ENCODE measurements at places on chromosomes 6 and 20. TPM values are rescaled to one million over a fixed set of nuclear protein-coding genes. Genes with fewer than 3 reads are reported as not detected.
A peak's percentile ranks its signal among the peaks of the same experiment; 100 is the strongest.

DNA sequence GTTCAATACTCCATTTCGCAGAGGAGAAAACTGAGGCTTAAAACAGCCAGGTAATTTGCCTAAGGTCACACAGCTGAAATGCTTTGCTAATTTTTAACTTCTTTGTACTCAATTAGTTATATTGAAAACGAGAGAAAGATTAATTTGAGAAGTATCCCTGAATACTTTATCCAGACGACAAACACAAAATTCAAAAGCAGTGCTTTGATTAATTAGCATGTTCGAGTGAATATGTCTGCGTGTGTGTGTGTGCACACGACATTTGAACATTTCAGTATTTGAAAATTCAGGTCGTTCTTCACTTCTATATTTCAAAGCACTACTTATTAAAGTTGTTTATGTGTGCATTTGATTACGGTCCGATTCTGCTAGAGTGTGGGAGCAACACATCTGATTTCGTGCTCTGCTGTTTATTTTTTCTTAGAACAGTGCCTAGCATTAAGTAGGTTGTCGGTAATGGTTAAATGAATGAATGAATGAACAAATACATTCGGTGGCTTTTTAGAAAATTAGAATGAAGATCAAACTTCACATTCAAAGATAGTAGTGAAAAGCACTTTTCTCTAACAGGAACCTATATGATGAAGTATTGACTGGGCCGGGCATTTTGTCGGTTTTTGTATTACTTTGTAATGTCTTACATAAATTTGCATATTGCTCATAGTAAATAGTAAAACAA is 36.9 kb upstream of the SYNCRIP start:
- DNase-seq = no peak

- no peak for DNase-seq
These were observed 11.6 kb downstream of the PDCD2 start for GRCh38 chr6:170572704-170573466.

DNA sequence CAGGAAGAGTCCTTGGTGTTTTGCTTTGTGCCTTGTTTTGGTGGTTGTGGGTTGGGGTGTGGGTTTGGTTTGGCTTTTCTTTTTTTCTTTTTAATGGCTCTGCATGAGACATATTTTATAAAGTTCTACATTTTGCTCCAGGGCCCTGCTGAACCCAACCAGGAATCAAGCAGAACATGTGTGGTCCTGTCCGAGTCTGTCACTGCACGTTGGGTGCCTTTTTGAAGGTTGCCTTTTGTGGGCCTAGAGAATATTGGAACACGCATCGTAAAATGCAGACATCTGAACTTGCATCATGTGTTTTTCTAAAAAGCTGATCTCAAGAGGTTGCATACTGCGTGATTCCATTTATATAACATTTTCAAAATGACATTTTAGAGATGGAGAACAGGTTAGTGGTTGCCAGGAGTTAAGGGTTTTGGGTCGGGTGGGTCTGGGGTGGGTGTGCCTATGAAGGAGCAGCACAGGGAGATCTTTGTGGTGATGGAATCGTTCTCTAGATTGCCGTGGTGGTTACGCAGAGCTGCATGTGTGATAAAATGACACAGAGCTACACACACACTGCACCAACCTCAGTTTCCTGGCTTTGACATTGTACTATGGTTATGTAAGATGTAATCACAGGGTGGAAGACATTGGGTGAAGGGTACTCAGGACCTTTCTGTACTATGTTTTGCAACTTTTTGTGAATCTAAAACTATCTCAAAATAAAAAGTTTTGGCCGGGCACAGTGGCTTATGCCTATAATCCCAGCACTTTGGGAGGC is 80.2 kb downstream of the EYA2 start:
- DNase-seq = peak; percentile 20

GRCh38 chr20:21430020-21430419 is 32.7 kb upstream of the NKX2-4 start:
- DNase-seq = no peak

- no peak for DNase-seq
These were observed 1212.1 kb upstream of the CITED2 start for GRCh38 chr6:140586426-140587061.

Gene SEMG1
- total RNA-seq = not detected

All from mesenteric fat pad (tissue), 1 donor.